ENCODE measurements at places on chromosomes 6 and 20.

GRCh38 chr6:44681761-44682160 lies 294.3 kb downstream of the CDC5L start:
- no peak for DNase-seq

- DNase-seq = no peak
Measured at GRCh38 chr6:147911057-147911456, 402.6 kb downstream of the SAMD5 start.

DNA sequence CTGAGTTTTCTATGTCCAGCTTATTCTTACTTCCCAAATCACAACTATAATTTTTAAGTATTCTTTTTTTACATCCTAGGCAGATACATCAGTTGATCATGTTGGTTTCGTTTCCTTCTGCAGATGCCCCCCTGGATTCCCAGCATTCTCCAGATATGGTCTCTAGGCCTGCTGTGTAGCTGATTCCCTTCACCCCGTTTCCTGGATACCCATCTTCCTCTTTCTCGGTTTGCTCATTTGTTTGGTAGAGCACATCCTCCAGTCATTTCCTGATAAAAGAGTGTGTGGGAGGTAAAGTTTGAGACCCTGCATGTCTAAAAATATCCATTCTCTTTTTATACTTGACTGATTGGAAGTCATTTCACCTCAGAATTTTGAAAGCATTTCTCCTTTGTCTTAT lies 66.4 kb downstream of the ANKS1A start:
- no peak for DNase-seq

DNA sequence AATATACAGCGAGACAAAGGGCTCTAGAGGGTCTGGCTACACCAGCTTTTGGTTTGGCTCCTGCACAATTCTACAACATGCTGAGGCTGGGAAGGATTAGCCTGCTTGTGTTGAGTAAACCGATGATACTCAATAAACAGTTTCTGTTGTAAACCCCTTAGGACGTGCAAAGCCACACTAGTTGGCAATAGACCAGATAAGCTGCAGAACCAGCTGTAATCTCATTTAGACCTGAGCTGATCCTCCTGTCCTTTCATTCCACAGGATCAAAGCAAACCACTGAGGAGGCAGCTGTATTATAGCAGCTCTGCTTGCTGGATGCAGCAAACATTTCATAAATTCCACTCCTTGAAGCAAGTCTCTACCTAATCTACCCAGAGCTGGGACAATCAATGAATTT lies 79.7 kb downstream of the MMS22L start:
- DNase-seq = no peak

- DNase-seq = no peak
Measured at GRCh38 chr20:58661598-58662473, 10.8 kb downstream of the STX16 start.

- no peak for DNase-seq
Measured at GRCh38 chr6:80940571-80940970, 811.9 kb downstream of the TENT5A start.

DNA sequence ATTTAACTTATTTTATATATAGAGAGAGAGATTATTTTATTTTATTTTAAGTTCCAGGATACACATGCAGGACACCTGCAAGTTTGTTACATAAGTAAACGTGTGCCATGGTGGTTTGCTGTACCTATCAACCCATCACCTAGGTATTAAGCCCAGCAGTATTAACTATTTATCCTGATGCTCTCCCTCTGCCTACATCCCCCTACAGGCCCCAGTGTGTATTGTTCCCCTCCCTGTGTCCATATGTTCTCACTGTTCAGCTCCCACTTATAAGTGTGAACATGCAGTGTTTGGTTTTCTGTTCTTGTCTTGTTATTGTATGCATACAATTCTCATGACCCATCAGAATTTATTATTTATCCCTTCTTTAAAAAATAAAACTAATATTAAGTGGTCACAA lies 34.6 kb downstream of the FKBP1C start:
- DNase-seq = no peak

- DNase-seq = no peak
Measured at GRCh38 chr6:122268394-122268793, 131.1 kb upstream of the HSF2 start.

DNA sequence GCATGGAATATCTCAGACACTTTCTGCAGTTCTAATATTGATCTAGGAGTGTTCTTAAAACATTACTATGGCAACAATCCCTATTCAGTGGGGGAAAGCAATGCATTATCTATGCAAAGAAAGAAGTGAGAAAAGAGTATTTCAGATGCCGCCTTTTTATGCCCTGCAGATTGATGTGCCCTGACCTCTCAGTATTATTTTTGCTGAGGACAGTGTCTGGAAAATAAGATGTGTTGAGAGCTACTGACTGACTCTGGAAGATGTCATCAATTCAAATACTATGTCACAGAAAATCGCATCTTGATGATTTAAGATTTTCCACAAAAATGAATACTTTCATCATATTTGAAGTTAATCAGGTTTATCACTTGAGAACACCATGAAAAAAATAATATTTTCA lies 22.9 kb upstream of the SPACA1 start:
- no peak for DNase-seq

DNA sequence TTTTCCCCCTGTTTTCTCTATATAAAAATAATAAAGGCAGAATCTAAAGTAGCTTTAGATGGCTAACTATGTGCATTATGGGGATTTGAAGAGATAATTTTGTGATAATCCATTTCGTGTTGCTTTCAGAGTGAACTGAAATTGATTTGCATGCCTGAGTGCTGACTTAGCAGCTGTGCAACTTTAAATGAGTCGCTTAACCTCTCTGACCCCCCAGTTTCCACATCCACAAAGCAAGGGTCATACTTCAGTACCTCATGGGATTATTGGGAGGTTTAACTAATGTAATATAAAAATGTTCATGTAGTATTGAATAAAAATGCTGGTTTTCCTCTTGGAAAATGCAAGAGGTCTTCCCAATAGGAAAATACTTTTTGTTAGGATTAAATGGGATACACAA lies 63.8 kb upstream of the FABP7 start:
- DNase-seq = no peak

- no peak for DNase-seq
Measured at GRCh38 chr20:1809131-1809572, 86.1 kb upstream of the SIRPA start.

DNA sequence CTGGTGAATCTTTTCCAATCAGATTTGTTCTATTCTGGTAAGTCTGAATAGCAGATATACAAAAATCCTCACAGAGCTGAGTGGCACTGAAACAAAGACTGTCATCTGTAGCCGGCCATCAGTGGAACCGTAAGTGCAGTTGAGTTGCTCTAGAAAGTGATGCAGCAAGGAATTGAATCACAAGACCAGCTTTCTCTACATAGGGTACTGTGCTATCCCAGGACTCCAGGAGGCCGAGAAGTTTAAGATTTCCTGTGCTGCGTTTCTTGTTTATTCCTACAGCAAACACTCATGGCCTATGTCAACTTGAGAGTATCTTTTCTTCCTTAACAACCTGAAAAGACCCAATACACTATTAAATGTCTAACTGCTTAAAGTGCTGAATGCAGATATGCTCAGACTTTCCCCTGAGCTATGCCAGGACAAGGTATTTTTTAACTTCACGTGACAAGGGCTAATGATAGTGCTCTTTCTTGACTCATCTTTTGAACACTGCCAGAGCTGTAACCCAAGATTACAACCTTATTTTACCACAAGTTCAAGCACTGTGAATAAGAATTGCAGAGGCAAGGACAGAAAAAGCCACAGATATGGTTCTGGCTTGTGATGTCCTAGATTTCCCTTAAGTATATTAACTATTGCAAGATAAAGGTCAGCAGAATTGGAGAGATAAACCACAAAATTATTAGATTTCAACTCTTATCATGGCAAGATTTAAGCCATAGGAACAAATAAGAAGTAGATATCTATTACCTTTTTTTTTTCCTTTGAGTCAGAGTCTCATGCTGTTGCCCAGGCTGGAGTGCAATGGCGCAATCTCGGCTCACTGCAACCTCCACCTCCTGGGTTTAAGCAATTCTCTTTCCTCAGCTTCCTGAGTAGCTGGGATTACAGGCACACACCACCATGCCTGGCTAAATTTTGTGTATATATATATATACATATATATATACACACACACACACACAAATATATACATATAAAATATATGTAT lies 71.6 kb downstream of the GJA1 start:
- no peak for DNase-seq

Measured in left kidney (tissue), 8 donors.